Sciatic nerve (tissue), 2 donors: ENCODE measurements at places on chromosomes 2 and 18.

DNA sequence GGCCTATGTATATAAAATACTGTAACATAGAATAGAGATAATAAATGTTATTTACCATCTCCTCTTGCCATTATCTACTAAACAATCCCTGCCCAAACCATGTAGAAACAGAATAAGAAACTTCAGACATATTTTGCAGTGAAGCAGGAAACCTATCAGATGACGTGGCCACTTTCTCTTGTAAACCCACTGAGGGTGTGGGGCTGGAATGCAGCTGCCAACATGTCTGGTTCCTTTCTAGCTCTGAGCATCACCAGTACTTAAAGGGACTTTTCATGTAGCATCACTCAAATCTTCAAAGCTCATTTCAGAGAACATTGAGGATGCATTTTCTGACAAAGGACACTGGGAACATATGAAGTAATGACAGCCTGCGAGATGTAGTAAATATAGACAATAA lies 251.8 kb downstream of the LPIN1 start:
- no peak for DNase-seq

DNA sequence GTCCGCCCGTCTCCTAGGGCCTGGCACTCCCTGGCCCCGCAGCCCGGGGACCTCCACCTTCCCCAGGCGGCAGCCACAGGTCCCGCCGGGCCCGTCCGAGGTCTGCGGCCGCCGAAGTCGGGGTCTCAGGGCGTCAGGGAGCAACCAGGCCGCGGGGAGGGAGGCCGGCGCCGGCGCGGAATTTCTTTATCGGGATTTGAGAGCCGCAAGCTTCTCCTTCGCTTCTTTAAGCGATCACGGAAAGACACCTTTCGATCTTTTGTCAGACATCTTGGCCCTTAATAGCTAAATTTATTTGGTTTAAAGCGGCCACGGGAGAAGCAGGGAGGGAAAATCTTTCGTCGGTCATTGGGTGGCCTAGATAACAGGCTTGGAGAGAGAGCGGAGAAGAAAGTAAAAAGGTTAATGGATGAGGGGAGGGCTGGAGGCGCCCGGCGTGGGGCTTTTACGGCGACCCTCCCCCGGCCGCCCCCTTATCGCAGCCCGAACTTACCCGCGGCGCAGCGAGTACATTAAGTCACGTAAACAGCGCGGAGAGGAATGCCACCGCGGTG lies 4.3 kb upstream of the GATA6 start:
- no peak for DNase-seq

- no peak for DNase-seq
Observed at GRCh38 chr2:129876541-129876940, 102.9 kb upstream of the RAB6C start.

DNA sequence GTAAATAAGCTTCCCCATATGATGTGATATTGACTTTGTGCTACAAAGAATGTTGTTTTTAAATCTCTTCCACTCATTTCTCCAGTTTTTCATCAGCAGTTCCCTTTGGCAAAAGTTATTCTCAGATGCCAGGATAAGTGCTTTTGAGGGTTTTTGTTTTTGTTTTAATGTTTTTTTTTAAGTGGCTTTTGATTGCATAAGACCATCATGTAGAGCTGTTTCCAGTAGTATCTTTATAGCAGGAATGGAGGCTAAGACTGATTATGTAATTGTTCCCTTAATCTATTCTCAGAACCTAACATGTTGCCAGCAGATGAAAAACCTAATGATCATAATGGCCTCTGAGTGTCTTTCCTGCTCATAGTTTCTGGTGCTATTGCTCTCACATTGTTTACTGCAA lies 77.9 kb downstream of the CABLES1 start:
- DNase-seq: no peak

- DNase-seq: no peak
Observed at GRCh38 chr2:236180076-236180816, 12.1 kb upstream of the GBX2 start.

DNA sequence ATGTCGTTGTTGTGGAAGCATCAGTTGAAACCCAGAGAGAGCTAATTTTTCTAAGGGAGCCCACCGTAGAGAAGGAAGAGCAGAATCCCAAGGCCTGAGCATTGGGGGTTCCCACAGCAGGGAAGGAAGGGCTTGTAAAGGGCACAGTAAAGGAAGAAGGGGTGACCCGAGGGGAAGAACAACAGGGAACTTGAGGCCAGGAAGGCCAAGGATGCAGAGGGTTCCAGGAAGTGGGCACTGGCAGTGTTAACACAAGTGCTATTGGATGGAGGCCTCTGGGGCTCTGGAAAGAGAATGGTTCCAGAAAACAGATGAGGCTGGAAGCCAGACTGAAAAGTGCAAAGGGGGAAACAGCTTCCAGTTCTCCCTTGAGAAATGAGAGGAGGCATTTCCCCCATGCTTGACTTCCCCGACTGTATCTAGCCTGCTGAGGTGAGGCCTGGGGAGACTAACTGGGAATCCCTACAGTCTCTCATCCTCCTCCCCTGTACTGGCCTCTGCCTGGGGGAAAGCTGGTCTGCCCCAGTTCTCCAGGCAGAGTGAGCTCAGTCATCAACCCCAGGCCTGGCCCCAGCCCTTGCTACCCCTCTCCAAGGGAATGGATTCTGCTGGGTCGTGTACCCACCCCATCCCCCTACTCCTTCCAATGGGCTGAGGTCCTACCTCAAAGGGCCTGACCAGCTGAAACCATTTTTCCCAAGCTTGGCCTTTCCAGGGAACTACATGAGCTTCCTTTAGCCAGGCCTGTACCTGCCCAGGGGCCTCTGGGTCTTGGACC lies 43.2 kb upstream of the MRPL33 start:
- no peak for DNase-seq

GRCh38 chr18:5853253-5853652 lies 42.1 kb downstream of the TMEM200C start:
- DNase-seq: no peak

- peak; percentile 68 for DNase-seq
Observed at GRCh38 chr2:196719110-196719872, 79.8 kb downstream of the CCDC150 start.

GRCh38 chr2:155382776-155383175 lies 684.3 kb downstream of the KCNJ3 start:
- no peak for DNase-seq

DNA sequence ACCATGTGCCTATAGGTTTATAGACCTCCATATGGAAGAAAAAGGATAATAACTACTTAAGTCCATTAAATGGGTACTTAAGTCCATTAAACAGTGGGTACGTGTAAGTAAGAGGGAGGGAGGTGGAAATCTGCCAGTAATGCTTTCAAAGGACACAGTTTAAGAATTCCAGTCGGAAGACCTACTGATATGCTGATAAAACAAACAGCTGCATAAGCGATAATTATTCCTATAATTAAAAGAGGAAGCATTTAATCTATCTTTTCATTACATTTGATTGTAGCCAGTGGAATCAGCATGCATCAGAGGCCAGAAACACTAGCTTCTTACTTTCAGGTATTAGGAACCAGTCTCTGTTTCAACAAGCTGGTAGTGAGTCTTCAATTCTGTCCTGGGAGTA lies 96.4 kb upstream of the DDX18 start:
- DNase-seq: no peak

DNA sequence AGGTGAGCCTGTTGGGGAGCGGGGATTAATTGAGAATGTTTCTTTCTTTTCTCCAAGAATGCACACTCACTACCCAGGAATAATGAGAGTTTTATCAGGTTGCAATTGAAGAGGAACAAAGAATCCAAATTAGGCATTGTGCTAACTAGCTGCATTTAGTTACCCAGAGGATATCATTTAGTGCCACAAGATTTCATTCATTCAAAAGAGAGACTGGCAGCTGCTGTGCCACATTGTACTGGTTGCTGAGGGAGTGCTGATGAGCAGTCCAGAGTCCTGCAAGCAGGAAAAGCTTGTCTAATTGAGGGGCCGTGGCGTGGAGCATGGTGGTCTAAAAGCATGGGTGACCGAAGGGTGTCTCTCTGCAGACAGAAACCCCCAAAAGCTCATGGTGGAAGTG lies 97.6 kb downstream of the CTAGE1 start:
- DNase-seq: no peak

DNA sequence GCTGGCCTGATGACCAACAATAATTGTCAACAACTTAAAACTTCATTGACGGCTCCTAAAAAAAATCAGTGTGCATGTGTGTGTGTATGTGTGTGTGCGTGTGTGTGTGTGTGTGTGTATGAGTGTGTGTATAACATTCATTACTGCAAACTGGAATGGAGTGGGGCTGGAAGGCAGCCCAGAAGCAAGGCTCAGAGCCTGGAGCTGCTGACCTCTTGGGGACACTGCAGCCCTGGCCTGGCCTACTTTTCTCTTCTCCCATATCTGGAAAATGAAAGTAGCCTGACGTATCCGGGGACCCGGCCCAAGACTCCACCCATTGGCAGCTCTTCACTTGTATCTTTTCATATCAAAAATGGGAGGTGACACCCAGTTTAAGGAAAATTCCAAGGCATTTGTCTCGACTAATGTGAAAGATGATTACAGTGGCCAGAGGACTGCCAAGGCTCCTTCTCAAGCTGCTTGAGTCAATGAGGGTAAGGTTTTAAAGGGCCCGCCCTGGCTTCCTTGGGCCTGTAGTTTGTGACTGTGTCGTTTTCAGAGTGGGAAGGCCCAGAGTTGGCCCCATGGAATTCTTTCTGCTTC lies 72.4 kb upstream of the IL1R1 start:
- peak; percentile 85 for DNase-seq

GRCh38 chr18:41004324-41004723 lies 950.7 kb upstream of the PIK3C3 start:
- no peak for DNase-seq

- no peak for DNase-seq
Observed at GRCh38 chr2:192029089-192029488, 165.6 kb downstream of the TMEFF2 start.

GRCh38 chr2:11742317-11742701 lies 4.1 kb upstream of the LPIN1 start:
- no peak for DNase-seq

- no peak for DNase-seq
Observed at GRCh38 chr18:79322441-79322840, 73.3 kb upstream of the NFATC1 start.

DNA sequence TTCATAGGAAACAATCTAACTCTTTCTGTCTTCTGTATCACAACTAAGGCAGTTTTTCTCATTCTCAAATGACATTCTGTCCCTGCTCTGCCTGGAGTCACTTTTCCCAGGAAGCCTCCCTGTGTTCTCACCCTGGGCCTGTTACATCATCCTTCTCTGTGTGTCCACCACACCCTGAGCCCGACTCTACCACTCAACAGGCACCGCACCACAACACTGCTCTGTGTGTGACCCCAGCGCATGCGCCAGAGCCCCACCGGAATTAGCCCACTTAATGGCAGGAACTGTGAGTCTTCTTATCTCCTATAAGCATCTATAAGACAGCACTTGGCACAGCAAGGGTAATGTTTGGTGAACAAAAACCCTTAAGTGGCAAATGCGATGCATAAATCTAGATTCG lies 32.3 kb downstream of the TGFBRAP1 start:
- DNase-seq: no peak

GRCh38 chr2:159960414-159960813 lies 102.0 kb downstream of the PLA2R1 start:
- DNase-seq: no peak

DNA sequence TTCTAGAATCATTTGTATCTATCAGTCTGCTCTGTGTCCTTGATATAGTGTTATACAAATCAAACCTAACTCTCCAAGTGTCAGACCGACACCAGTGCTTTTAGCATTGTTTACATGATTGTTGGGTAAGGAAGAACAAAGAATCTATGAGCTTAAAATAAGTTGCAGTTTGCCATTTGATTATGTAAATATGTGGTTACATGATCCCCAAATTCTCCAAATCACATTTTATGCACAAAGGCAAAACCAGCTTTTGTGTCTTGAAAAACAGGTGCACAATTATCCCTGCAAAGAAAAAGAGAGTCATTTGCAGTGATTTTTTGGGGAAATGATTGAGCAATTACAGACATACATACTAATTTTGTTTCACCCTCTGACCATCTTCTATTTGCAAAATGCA lies 652.6 kb upstream of the CHAC2 start:
- no peak for DNase-seq

GRCh38 chr2:208024091-208024490 lies 1.2 kb downstream of the PLEKHM3 start:
- no peak for DNase-seq

- no peak for DNase-seq
Observed at GRCh38 chr2:219570924-219571310, 422 bp downstream of the OBSL1 start.

DNA sequence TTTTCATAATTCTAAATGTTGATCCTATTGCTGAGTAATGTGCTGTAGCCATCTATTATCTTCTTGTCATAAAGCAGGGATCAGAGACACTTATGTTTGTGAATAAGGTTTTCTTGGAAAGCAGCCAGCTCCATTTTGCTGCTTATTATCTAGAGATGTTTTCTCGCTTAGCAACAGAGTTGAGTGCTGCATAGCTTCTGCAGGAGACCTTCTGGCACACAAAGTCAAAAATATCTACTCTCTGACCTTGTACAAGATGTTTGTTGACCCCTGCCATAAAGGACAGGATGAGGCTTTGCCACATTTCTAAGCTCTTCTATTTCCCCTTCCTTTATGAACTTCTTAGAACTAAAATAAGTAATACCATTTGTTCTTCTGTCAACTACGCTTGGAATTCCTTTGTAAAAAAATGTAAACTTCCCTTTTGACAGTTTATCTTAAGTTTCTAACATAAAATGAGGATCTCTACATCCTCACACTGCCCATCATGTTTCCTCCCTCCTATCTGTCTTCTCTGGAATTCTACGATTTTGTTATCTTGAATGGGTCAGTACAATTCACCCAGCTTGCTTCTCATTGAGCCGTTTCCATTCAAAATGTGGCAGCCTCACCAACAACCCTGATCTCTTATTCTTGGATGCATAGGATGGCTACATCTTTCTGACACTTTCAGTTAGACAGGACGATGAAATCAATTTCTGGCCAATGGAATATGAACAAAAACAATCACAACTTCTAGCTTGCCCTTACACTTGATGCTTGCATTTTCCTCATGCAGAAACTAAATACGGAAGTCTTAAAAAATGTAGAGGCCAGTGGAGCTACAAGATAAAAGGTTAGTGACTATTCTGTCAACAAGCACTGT lies 1377.0 kb downstream of the SUCLG1 start:
- no peak for DNase-seq

- no peak for DNase-seq
Observed at GRCh38 chr18:42289526-42289925, 334.5 kb downstream of the PIK3C3 start.

GRCh38 chr2:40535972-40536371 lies 84.1 kb upstream of the SLC8A1 start:
- DNase-seq: no peak

DNA sequence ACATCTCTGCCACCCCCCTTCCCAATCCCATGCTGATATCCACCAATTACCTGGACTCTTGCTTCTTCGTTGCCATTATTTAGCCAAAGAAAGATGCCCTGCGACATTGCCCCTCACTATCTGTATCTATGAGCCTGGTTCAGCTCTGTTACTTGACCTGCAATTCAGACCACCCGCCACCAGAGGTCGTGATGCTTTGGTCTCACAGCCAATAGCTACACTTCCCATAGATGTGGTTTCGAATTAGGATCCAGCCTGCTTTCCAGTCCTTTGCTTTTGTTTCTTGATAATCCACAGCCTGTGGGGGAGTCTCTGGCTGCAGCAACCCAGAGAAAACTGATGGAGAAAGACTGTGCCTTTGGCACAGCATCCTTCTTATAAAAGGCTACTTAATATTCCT lies 239.4 kb downstream of the KLHL29 start:
- DNase-seq: no peak
